ENCODE measurements at places on chromosomes 5 and 9. TPM values are rescaled to one million over a fixed set of nuclear protein-coding genes. Genes with fewer than 3 reads are reported as not detected.

The KLHL9 gene
- total RNA-seq = 17.7 TPM

The CCL27 gene
- total RNA-seq = not detected

The NRARP gene
- 4.6 TPM for total RNA-seq

The INSL4 gene
- not detected for total RNA-seq

The SHLD3 gene
- total RNA-seq = 4.1 TPM

The EXD3 gene
- total RNA-seq = 18.3 TPM

The SLC46A2 gene
- total RNA-seq = 1.3 TPM

The FRRS1L gene
- 0.16 TPM for total RNA-seq

The GDA gene
- total RNA-seq = not detected

The ADAMTS19 gene
- total RNA-seq = not detected

The SCGB3A2 gene
- not detected for total RNA-seq
